ENCODE measurements at places on chromosomes 3 and 15. TPM values are rescaled to one million over a fixed set of nuclear protein-coding genes. Genes with fewer than 3 reads are reported as not detected.

DNA sequence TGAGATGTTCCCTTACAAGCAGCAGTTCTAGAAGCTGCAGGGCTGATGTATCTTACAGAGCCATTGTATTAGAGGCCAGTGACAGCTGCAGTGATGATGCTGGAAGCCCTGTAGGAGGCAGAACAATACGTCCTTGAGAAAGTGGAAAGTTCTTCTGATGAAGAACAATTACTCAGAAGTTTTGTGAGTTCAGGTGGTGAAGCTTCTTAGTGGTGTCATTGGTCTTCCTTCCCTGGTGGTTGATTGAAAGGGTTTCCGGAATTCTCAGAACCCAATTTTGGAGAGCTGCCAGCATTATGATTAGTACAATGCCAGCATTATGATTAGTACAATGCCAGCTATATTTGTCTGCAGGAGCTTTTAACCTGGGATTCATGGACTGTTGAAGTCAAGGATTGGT is 356.4 kb downstream of the MFSD1 start:
- H3K27me3 ChIP-seq = no peaks in the 10 kb centered on the region
- H3K4me1 ChIP-seq = no peaks in the 10 kb centered on the region
- H3K4me3 ChIP-seq = no peak overlapping the region
- no peaks in the 10 kb centered on the region for H3K36me3 ChIP-seq

DNA sequence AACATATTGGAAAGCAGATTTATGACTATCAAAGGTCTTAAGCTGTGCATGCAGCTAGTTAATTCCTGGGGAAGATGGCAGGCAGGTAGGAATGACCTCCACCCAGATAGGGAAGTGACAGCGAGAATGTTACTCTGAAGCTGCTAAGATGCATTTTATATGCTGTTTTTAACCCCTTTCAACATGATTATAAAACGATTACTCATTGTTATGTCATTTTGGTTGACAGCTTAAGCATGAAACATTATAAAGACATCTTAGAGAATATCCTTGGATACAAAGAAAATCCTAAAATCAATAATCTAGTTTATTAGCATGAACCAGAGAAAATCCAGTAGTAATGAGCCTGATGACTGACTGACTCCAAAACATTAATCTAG is 220.5 kb downstream of the NR1D2 start:
- DNase-seq = no peak
- no peaks in the 10 kb centered on the region for H3K36me3 ChIP-seq
- no peaks in the 10 kb centered on the region for H3K4me1 ChIP-seq

DNA sequence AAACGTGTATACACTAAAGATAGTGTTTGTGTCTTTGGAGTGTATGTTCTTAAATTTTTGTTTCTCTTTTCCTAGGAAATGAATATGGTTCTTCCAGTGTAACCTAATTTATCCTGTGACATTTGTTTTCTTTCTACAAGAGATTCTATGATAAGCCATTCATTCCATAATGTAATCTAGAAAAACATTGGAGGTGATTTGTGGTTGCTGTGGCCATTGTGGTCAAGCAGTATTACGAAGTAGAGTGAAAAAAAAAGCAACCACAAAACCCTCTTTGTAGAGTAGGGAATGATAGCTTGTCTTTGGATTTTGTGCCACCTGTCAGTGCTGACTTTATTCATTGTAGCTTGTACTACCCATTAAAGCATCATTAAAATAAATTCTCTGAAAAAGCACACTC is 1209.6 kb downstream of the ZPLD1 start:
- no peak for DNase-seq
- H3K27me3 ChIP-seq = no peaks in the 10 kb centered on the region
- H3K4me3 ChIP-seq = no peak overlapping the region
- H3K36me3 ChIP-seq = no peaks in the 10 kb centered on the region
- no peaks in the 10 kb centered on the region for H3K4me1 ChIP-seq
- no peak overlapping the region for H3K27ac ChIP-seq

DNA sequence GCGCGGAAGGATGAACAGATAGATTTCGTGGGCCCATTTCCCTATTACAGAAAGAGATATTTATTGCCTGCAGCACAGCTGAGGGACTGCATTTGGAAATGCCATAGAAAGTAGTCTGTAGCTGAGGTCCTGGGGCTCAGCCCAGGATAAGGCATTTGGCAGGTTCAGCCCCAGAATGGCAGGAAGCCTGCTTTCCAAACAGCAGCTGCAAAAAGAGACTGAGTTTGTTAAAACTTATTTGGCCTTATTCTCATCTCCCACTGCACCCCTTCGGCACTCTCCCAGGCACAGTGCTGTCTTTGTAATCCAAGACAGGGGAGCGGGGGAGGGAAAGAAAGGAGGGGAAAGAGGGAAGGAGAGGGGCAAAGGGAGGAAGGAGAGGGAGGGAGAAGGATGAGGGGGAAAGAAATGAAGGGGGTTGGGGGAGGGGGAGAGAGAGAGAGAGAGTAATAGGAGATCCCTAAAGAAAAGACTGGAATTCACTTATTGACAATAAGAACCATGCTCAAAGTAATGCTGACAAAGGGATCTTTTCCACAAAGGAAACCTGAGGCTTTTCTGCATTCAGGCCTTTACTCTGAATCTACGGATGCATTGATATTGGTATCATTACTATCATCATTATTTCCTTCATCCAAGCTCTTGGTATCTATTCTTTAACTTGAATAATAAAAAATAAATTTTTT is 94.0 kb upstream of the LRRN1 start:
- no peak overlapping the region for H3K4me3 ChIP-seq
- no peaks in the 10 kb centered on the region for H3K36me3 ChIP-seq
- H3K27ac ChIP-seq = no peak overlapping the region

DNA sequence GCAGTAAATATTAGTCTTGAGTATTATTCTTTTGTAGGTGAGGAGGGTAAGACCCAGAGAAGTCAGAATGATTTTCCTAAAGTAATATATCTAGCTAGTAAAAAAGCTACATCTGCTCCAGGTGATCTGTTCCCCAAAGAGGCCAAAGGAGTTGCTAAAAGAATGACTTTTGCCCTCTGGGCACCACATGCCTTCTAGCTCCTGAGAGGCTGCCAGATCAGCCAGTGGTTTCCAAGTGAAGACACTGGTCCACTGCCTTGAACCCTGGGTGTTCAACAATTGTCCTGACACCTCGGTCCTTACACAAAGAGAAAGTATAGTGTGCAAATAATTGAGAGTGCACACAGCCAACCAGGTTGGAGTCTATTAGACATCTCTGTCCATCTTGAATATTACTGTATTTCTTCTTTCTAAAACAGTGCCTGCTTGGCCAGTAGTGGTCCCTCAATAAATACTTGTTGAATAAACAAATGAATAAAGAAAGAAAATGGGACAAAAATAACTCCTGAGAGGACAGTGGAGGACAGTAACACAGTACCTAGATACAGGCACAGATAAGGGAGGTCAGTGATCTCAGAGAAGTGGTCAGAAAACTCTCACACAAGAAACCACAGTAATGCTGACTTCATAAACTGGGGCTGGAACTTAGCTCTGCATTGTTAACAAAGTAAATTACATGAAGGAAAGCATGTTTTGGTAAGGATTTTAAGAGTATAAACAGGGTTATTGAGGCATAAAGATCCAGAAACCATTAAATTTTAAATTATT is 56.6 kb upstream of the CSTA start:
- no peak for DNase-seq
- H3K4me3 ChIP-seq = no peak overlapping the region
- no peaks in the 10 kb centered on the region for H3K27me3 ChIP-seq
- no peaks in the 10 kb centered on the region for H3K4me1 ChIP-seq
- no peaks in the 10 kb centered on the region for H3K36me3 ChIP-seq

GRCh38 chr15:20642054-20642767 is 100.6 kb upstream of the GOLGA6L6 start:
- peaks cover 4% of the 10 kb centered on the region for H3K27me3 ChIP-seq
- DNase-seq = no peak
- no peaks in the 10 kb centered on the region for H3K4me1 ChIP-seq

- peaks cover 17% of the 10 kb centered on the region for H3K4me1 ChIP-seq
- no peak overlapping the region for H3K4me3 ChIP-seq
- H3K27me3 ChIP-seq = no peaks in the 10 kb centered on the region
- H3K36me3 ChIP-seq = no peaks in the 10 kb centered on the region
These were observed 135.0 kb upstream of the CTDSPL start for GRCh38 chr3:37726525-37727290.

DNA sequence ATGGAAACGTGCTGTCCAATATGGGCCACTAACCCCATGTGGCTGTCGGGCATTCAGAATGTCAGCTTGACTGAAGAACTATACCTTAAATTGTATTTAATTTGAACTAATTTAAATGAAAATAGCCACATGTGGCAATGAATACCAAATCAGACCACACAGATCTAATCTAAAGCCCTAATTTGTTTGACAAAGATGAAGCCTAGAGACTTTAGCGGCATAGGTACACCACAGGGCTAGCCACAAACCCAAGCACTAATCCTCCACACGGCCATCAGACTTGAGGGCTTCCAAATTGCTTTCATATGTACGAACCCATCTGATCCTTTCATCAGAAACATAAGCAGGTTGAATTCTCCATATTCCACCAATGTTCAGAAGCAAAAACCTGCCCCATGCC is 81.4 kb downstream of the SHQ1 start:
- no peaks in the 10 kb centered on the region for H3K36me3 ChIP-seq
- DNase-seq = no peak
- no peaks in the 10 kb centered on the region for H3K27me3 ChIP-seq
- no peaks in the 10 kb centered on the region for H3K4me1 ChIP-seq
- no peak overlapping the region for H3K4me3 ChIP-seq

The ITGA11 gene
- 4.4 TPM for total RNA-seq

The DHX30 gene
- total RNA-seq = 53.8 TPM

The WDR73 gene
- 39.6 TPM for total RNA-seq

The NEIL1 gene
- 29.0 TPM for total RNA-seq
